Left forelimb (tissue), 1 donor: ENCODE measurements at places on chromosomes 4 and X.

DNA sequence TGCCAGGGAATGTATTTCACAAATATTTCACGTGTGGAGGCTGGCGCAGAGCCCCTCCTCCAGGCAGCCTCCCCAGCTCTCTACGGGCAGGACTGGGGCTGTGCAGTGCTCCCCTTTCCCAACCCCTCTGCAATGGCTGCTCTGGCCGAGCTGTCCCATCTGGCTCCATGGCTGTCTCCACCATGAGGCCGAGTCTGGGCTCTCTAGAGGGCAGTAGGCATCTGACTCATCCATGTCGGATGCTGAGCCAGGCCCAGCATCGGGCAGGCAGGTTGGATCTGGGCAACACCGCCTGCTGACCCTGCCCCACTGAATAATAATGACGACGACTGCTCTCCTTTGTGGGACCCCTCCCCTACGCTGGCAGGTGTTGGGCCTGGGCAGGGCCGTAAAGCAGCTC lies 11.0 kb upstream of the SH3TC1 start:
- DNase-seq: no peak

DNA sequence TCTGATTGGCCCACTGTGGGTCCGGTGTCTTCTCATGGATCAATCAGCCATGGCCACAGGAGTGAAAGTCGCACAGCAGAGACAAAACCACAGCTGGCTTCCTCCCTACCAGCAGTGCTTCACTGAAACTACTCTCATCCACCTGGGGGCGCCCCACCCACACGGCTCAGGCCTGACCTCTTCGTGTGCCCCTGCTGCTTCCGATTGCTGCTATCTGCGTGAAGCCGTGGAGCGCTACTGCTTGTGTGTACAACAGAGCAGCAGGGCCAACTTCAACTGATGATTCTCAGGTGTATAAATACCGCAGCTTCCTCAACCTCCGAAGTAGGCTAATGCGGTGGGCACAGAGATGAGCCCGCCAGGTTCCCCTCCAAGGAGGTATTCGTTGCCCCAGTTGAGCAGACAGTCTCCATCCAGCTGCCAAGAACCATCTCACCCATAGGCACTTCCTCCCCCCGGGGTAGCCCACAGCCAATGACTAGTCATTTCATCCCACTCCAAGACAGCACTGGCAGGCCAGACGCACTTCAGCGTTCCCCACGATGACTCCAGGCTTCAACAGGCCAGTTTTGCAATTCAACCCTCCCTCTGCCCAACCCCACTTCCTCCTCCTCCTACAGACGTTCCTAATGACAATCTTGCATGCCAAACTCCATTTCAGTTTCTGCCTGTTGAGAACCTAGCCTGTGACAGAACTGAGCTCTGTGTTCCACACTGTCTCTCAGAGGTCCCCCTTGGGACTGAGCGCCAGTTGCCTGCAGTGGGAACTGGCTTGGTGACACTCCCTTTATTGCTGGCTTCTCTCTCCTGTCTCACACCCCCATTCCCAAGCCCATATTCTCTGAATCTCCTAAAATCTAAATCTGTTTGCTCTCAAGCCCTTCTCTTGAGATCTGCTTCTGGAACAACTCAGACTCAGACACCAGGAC lies 41.3 kb upstream of the ATP6AP2 start:
- DNase-seq: no peak

DNA sequence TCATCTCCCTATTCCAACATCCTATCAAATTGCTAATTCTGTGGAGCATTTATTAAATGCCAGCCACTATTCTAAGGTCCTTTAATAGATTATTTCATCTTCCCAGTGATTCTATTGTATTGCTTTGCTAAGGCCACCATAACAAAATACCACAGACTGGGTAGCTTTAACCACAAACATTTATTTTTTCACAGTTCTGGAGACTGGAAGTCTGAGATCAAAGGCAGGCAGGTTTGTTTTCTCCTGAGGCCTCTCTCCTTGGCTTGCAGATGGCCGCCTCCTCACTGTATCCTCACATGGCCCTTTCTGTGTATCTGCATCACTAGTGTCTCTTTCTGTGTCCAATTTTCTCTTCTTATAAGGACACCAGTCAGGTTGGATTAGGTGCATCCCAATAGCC lies 64.5 kb downstream of the CPE start:
- DNase-seq: no peak

DNA sequence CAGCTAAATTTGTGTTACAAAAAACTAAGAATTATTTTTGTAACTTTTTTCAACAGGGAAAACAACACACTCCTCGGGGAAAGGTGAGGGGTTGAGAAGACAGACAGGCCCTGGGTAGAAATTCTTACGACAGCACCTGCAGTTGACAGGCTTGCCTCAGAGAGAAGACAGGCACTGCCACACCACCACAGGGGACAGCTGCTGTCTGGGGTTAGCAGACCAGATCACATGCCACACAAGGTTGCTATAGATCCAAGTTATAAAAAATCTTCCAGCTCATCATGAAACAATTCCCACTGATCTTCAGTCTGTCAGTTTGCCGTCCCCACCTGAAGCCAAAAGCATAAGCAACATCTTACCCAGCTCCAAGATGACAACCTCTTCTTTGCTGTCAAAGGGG lies 143.2 kb upstream of the ZCCHC13 start:
- DNase-seq: no peak

- DNase-seq: no peak
Measured at GRCh38 chr4:110005461-110006056, 92.9 kb downstream of the EGF start.

GRCh38 chrX:75156531-75156945 lies 455 bp upstream of the ABCB7 start:
- DNase-seq: no peak
